T-helper 22 cell (primary cell): ENCODE measurements at places on chromosomes 2 and 18.

- no peak for DNase-seq
Observed at GRCh38 chr2:240462707-240463273, 27.3 kb downstream of the GPC1 start.

- DNase-seq: no peak
Observed at GRCh38 chr18:62957885-62958472, 242.6 kb downstream of the PHLPP1 start.

- no peak for DNase-seq
Observed at GRCh38 chr18:3886575-3887322, 436.8 kb downstream of the TGIF1 start.

DNA sequence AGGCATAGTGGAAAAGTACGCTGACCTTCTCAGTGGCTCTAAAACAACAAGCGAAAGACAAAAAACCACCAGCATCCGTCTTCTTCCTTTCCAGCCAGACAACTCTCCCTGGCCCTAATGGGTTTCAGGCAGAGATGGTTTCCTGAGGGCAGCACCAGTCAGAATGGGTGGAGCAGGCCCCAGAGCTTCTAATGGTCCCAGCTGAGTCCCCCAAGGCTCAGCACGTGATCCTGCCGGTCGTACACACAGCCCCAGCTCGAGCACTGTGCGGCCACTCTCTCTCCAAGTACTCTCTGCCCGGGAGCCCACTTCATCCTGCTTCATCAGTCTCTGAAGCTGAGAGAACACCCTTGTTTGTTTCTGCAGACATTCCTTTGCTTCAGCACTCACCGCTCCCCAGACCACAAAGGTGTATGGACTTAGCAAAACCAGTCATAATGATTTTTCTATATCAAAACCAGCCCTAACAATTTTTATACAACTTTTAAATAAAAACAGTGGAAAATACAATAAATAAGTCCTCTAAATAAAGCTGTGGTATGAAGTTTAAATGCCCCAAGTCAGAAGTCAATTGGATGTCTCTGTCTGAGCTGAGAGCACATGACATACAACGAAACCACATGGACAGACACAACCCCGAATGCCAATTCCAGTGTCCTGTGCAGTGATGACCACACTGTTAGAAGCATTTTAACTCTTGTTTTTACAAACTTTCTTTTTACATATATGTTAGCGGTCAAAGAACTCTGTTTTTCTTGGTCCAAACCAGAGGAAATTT lies 63.9 kb downstream of the PARD6G start:
- DNase-seq: no peak

DNA sequence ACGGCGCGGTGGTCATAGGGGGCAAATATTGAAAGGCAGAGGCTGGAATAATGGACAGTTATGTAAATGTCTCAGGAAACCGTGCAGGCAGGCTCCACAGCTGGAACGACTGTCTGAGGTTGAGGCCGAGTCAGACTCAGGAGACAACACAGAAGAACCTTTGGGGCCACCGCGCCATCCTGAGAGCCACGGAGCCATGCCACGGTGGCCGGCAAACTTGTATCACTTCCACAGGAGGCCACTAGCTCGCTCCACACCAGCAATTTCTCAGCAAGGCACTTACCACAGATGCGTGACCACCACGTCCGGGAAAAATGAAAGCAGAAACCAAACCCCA lies 156.7 kb upstream of the SALL3 start:
- DNase-seq: no peak

- no peak for DNase-seq
Observed at GRCh38 chr18:70059684-70060083, 112.0 kb upstream of the CD226 start.

GRCh38 chr18:4058179-4058578 lies 396.9 kb downstream of the DLGAP1 start:
- DNase-seq: no peak

DNA sequence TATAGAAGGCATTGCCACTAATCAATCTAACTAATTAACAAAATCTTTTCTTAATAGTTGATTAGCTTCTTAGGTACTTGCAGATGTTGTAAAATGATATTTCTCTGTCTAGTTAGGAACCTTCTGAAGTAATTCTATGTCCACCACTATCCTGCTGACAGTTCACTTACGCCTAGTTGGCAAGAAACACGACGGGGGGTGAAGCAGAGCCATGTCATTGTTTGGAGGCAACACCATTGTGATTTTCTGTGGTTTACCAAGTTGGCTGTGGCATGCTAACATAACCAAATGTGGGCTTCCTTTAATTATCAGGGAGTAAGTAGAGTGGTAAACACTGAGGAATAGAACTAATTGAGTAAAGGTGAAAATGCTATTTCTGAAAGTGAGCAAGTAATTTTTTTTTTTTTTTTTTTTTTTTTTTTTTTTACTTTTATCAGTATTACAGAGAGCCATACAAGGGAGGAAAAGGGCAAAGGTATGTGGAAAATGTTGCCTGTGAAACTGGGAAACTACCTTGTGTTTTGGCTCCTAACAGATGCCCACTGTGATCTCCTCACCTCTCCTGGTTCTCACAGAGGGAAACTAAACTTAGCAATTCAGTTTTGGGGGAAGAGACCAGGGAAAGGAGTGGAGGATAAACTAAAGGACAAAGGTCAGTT lies 126.8 kb downstream of the MEIS1 start:
- DNase-seq: no peak

DNA sequence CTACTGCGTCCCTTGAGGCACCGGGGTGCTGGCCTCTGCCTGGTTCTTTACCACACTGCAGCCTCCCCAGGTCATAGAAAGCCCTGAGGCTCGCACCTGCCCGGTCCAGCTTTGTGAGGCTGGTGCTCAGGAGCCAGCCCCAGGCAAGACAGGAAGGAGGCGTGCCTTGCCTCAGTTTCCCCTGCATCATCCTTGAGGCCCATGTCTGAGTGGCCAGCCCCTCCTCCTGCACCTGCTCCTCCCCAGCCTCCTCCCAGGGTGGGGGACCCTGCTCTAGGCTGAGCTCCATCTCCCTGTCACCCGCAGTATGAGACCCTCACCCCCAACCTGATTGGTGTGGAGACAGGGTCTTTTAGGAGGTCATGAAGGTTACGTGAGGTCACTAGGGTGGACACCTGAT lies 147.7 kb downstream of the ZNF516 start:
- DNase-seq: no peak

- DNase-seq: no peak
Observed at GRCh38 chr18:12336171-12336613, 28.2 kb downstream of the TUBB6 start.

GRCh38 chr2:149819356-149819957 lies 231.9 kb upstream of the MMADHC start:
- no peak for DNase-seq

DNA sequence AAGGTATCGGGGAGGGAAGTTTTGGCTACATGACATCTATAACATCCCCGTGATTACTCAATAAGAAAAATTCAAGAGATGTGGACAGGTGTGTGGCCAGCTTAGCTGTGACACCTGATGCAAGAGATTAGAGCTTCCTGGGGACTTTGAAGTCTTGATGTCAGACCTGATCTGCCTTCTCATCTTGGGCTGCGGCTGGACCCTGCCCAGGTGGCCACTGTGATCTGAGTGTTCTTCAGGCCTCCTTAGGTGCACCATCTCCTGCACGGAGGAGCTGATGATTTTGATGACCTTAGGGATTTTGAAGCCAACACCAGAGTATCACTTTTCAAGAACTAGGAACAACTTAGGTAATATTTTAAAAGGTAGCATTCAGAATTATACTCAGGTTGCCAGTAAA lies 113.5 kb downstream of the FEZ2 start:
- no peak for DNase-seq

DNA sequence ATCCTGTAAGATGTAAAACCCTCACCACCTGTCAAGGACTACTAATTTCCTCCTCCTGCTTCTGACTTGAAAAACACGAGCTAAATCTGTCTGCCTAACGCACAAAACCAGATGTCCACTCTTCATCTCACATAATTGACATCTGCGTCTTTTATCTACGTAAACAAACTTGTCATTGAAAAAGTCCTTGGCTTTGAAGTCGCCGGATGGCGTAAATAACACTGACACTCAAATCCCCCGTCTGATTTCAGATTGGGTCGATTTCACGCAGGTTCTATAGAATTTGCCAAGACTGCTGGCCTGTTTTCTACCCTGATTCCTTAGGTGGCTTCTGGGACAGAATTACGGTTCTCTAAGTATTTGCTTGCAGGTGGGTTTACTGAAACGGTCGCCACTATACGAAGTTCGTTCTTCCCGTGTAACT lies 539 bp upstream of the MOB4 start:
- no peak for DNase-seq

DNA sequence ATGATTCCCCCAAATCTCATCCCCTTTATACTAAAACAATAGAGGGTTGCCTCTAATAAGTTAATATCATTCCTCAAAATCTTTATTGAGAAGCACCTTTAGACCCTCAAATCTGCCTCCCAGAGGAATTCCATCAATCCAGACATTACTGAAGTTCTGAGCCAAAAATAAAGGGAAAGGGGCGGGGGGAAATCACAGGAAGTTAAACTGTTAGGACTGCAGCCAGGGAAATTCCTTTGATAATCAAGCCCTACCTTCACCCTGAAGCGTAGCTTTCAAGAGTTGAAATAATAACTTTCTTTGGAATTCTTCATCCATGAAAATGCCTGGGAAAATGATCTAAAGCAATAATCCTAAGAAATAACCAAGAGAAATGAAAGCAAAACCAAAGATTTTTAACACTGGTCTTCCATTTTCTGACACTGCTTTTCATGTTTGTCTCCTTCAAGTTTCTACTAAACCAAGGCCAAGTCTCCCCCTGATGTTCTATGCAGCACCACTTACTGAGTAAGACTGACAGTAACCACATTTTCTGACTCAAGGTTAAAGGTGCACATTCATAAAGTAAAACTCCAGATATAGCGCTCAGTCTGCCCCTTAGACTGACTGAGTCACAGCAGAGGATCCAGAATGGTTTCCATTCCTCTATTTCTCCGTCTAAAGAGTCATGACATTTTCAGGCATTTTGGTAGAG lies 78.2 kb downstream of the TCF4 start:
- DNase-seq: no peak

GRCh38 chr18:56789004-56789888 lies 138.1 kb downstream of the WDR7 start:
- no peak for DNase-seq

DNA sequence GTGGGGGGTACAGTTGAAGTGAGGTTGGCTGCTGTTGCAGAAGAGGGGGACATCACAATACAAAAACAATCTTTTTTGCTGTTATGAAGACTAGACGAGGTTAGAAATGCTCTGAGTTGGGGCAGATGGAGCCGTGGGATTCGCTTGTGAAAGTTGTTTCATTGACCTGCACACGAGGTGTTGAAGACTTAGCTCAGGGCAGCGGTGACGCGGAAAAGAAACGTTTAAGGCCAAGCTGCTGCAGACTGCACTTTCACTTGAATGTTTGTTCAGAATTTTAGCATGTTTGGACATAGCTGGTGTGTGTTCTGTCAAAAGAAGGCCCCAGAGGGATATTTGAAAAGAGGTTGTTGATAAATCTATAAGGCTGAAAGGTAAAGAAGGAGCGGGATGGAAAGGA lies 46.3 kb downstream of the MTCL1 start:
- DNase-seq: no peak

- DNase-seq: no peak
Observed at GRCh38 chr2:100105678-100106054, 36.7 kb downstream of the AFF3 start.

- no peak for DNase-seq
Observed at GRCh38 chr2:8477552-8478470, 204.0 kb upstream of the ID2 start.

GRCh38 chr2:693606-694005 lies 16.4 kb upstream of the TMEM18 start:
- DNase-seq: no peak

- DNase-seq: no peak
Observed at GRCh38 chr2:37387148-37387835, 42.9 kb downstream of the QPCT start.

DNA sequence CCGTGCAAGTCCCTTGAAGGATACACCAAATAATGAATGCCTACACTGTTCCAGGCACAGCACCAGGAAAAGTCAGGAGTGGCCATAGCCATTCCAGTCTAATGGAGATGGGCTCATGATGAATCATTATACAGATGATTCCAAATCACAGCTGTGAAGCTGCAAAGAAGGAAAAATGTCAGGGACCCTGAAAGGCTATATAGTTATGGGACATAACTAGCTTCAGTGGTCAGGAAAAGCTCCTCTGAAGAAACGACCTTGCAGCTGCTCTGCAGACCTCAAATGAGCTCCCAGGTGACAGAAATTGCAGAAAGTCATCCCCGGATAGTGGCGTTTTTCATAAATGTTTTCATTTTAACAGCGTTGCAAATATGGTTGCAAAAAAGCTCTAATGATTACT lies 200.8 kb downstream of the PTGR3 start:
- DNase-seq: no peak

- DNase-seq: no peak
Observed at GRCh38 chr18:26190506-26190905, 35.7 kb upstream of the TAF4B start.

- DNase-seq: no peak
Observed at GRCh38 chr2:212156088-212156487, 382.5 kb downstream of the ERBB4 start.

GRCh38 chr2:190579915-190580846 lies 45.7 kb upstream of the NEMP2 start:
- DNase-seq: no peak

DNA sequence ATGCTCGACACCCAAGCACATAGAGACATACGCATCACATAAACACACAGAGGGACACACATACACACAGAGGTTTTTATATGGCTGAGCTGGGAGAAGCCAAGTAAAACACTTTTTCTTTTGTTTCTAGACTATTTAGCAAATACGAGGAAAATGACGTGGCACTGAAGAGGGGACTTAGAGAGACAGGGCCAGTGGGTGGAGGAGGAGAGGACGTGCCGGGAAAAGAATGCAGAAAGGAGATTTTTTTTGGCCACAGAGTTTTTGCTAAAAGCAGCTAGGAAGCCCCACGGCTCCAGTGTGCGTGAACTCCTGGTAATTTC lies 168.5 kb upstream of the KLF7 start:
- DNase-seq: no peak

GRCh38 chr2:99803846-99804245 lies 314.0 kb upstream of the REV1 start:
- DNase-seq: no peak

- DNase-seq: no peak
Observed at GRCh38 chr18:10950876-10951630, 198.3 kb downstream of the PIEZO2 start.

GRCh38 chr2:179785902-179786301 lies 75.5 kb downstream of the ZNF385B start:
- no peak for DNase-seq

- DNase-seq: no peak
Observed at GRCh38 chr18:62564044-62564443, 41.2 kb downstream of the ZCCHC2 start.

DNA sequence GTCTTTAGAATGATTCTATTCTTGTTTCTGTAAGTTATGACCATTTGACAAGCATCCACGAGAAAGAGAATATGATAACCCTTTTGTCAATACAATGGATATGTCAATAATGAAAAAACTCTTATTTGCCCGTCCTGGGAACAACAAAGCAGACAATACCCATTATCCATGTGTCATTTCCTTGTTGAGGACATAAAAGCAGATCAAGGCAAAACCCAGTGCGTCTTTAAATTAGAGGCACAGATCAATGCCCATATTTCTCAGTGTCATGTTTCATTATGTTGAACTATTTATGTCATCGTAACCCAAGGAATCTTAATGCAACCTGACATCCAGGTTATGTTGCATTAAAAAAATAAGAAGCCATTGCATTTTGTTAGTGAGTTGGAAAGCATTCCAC lies 365.0 kb upstream of the CELF4 start:
- DNase-seq: no peak
